ENCODE measurements at places on chromosomes 4 and X.
A peak's percentile ranks its signal among the peaks of the same experiment; 100 is the strongest.

DNA sequence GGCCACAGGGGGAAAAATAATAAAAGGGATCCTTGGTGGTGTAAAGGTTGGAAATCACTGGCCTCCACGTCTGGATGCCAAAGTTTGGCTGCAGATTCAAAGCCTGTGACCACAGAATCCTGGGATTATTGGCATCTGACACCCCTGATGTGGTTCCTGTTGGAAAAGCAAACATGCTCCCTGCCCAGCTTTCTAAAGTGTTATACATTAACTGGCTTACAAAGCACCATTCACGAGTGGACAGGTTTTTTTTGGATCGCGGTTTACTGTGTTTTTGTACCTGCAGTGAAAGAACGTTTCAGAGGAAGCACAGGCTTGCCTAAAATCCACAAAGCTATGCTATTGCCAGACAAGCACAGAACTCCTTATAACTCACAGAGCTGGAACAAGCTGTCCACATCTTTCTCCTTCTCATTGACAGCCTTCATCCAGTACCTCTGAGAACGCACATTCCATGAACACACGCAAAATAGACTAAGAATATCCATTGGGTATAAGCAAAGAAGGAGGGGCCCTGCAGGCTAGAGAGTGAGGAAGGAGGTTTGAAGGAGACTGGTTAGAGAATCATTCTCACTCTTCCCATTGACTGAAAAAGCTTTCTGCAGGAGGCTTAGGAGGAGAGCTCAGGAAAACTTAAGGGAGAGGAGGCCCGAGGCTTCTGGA, 14.5 kb upstream of the CAPN6 start:
- DNase-seq, result no peak

DNA sequence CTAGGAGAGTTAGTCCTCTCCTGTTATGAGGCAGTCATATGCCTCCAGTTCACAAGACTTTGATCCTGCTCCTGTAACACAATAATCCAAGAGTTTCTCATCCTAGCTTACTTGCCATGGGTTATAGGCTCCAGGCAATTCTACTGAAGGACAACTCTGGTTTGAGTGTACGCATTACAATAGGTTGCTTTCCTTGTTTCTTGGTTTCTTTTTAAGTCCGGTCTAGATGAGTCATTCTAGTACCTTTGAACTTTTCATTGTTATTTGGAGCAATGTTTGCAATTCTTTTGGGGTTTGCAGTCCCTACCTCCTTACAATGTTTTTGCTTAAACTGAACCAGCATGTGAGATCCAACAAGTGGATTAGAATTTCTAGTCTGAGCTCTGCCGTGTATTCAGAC, 109.1 kb downstream of the ANAPC4 start:
- DNase-seq, result no peak

DNA sequence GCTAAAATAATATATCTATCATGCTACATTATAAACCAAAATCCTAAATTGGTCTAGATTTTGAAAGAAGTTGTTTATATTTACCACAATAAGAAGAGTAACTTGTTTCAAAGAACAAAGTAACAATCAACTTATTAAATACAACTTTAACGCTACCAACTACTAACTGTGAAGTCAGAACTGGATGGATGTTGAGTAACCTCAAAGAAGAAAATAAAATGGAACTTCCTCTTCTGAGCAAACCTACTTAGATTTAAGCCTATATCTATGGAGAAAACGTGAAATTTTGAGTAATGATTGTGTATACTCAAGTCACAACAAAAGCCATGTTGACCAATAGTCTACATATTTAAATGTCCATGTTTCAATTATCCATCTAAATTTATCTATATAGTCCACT, 25.7 kb downstream of the SH3RF1 start:
- peak; percentile 68 for DNase-seq

GRCh38 chr4:186739802-186740434, 16.3 kb upstream of the FAT1 start:
- no peak for DNase-seq

Measured in MV-4-11 (cell line).